ENCODE measurements at places on chromosomes 7 and 10. TPM values are rescaled to one million over a fixed set of nuclear protein-coding genes. Genes with fewer than 3 reads are reported as not detected.

The NPM3 gene
- total RNA-seq = 121 TPM

The GNAT3 gene
- not detected for total RNA-seq

The TAS2R5 gene
- 0.34 TPM for total RNA-seq

The GPNMB gene
- total RNA-seq = 3.1 TPM

The ZCWPW1 gene
- total RNA-seq = 1.6 TPM

The OPALIN gene
- not detected for total RNA-seq

The UTF1 gene
- total RNA-seq = not detected

The ZNF736 gene
- not detected for total RNA-seq

The MCU gene
- 28.2 TPM for total RNA-seq

The CHST15 gene
- 7.1 TPM for total RNA-seq

The TNS3 gene
- 67.8 TPM for total RNA-seq

The AKR1C4 gene
- total RNA-seq = 0.13 TPM

The ADARB2 gene
- 0.17 TPM for total RNA-seq

The CYP26A1 gene
- 2.7 TPM for total RNA-seq

The TACC2 gene
- 76.2 TPM for total RNA-seq

The POLD2 gene
- 157 TPM for total RNA-seq

The HOXA3 gene
- total RNA-seq = 4.7 TPM

The OR2A12 gene
- total RNA-seq = not detected

The ACTL6B gene
- total RNA-seq = not detected

The UCMA gene
- total RNA-seq = not detected
